Heart left ventricle (tissue), 16 donors: ENCODE measurements at places on chromosomes 2 and 18. TPM values are rescaled to one million over a fixed set of nuclear protein-coding genes. Genes with fewer than 3 reads are reported as not detected.
A peak's percentile ranks its signal among the peaks of the same experiment; 100 is the strongest.

The SCYGR2 gene
- total RNA-seq: not detected

The GALNT13 gene
- total RNA-seq: not detected

The ADRA2B gene
- 5.2 TPM for total RNA-seq

The ANKRD30B gene
- total RNA-seq: not detected

The PLCL1 gene
- total RNA-seq: 77.3 TPM

The TBR1 gene
- not detected for total RNA-seq

The STK25 gene
- total RNA-seq: 123 TPM

The ANTXR1 gene
- total RNA-seq: 23.0 TPM

The C1GALT1C1L gene
- 0.30 TPM for total RNA-seq

The UGT1A6 gene
- total RNA-seq: not detected

The HRH4 gene
- total RNA-seq: not detected

GRCh38 chr2:201784563-201784962 lies 3.8 kb upstream of the ALS2 start:
- DNase-seq: no peak

DNA sequence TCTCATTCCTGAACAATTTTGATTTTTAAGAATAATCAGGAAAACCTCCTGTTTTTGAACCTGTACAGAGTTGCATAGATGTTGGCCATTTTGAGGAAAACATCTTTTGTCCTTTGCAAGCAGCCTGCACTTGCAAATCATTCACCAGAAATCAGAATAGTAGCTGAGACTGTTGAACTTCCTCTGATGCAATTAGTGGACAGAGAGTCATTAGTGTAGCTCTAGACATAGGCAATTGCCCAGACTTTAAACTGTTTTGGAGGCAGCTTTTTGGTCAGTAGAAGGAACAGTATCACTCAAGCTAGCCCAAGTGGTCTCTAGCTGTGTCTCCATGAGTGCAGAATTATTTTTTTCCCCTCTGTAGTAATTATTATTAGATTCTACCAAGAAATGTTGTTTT lies 326.1 kb downstream of the PIK3C3 start:
- DNase-seq: no peak

DNA sequence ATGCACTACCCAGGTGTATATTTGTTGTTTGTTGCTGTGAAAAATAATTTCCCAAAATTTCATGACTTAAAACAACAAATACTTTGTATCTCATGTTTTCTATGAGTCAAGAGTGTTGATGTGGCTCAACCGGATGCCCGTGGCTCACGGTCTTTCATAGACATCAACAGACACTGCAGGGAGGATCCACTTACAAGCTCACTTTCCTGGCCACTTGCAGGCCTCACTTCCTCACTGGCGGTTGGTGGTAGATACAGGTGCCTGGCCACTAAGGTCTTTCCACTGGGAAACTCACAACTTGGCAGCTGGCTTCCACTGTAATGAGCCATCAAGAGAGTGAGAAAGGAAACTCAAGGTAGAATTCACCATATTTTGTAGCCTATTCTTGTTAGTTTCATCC lies 662.9 kb downstream of the IRS1 start:
- DNase-seq: no peak

DNA sequence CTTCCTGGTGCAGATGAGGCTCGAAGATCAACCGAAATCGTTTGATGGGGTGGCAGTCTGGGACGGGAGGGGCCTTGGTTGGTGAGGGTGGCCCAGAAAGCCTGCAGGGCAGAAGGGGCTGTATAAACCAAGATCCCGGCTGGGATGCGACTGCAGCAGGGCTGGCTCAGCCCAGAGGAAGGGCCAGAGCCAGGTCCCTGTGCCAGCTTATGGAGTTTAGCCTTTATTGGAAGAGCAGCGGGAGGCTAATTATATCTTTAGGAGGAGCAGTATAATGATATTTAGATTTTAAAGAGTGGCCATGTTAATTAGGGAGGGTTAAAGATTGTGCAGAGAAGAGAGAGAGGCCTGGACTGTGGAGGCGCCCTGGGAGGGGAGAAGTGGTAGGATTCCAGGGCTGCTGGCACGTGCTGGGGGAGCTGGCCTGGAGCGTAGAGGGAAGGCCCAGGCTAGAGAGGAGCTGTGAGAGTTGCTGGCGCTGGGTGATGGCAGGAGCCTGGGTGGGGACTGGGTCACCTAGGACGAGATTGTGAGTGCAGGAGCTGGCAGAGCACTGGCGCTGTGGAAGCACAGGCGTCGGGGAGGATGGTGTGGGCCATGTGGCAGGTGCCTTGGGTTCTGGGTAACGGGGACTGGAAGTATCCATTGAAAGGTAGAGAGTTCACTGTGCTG lies 25.1 kb downstream of the TRAF3IP1 start:
- no peak for DNase-seq

DNA sequence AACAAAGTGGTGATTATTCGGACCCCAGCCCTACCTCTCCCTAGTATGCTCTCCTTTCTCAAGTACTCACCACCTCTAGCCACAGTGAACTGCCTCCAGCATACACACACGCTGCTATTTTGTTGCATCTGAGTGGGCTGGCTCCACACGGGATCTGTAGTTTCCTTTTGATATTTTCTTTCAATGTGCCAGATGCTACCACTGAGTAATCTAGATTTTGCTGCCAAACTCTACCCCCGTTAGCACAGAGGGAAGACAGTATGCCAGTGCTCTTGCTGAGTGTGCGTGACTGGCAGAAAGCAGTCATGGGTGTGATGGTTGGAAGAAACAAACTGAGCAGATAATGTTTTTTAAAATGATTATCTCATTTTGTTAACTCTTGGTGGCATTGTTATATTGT lies 11.6 kb downstream of the CFLAR start:
- DNase-seq: peak; percentile 44

DNA sequence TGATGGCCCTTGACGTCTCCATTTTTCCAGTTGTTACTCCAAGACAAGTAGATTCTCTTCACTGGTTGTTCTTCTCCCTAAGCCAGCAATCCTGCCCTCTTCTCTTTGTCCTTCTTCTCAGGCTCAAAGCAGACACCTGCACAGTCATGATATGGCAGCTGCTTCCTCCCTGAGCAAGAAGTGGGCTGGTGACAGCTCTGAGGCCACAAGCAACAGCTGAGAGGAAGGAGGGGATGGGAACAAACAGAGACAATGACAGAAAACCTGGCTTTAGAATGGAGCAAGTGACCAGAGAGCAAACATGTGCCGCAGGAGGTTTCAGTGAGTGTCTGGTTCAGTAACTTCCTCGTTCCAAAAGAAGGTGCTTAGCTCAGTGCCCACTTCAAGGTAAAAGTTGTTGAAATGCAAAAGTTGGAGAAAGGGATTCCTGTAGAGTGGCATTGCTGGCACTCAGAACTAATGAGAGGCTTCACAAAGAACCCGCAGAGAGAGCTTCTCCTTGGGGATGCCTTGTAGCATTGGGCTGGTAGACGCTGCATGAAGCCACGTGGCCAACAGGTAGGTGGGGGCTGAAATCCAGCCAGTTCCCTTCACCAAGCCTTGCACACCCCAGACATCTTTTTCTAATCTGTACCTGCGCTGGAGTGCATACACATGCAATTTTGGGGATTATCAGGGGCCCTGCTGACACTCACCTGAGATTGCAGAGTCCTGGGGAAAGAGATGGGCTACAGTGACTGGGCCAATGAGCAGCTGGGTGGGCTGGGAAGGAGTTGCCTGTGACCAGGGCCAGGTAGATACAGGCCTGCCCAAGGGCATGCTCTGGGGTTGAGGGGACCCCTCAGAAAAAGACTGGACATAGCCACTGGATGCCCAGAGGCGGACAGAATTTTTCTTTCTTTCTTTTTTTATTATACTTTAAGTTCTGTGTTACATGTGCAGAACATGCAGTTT lies 153.3 kb upstream of the RAB12 start:
- no peak for DNase-seq

DNA sequence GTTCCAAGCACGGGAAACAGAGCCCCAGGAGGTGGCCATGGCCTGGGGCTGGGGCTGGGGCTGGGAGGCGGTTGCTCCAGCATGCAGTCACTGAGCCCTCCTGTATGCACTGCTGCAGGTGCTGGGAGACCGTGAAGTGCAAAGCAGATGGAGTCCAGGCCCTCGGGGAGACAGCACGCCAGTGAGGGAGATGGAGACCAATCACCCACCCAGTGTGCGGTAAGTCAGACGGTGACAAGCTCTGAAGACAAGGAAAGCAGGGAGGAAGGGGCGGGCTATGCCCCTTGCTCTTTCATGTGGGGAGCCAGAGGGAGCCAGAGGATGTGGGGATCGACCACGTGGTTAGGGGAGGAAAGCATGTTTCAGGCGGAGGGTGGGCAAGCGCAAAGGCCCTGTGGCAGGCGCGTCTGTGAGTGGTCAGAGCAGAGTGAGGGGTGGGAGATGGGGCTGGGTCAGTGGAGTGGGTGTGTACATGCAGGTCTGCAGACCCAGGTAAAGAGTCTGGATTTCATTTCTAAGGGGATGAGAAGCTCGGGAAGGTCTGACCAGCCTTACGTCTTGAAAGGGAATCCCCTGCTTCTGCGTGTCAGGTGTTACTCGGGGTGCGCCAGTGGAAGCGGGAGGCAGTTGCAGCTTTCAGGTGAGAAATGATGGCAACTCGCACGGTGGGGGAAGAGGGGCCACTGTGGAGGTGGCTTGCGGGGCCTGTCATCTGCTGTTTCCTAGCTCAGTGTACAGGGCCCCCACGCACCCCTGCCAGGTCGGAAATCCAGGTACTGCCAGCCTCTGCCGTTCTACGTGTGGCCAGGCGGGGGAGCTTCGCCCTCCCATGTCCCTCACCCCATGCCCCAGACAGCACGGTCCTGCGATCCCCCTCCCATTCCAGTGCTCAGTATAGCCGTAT lies 19.4 kb downstream of the RRM2 start:
- no peak for DNase-seq

GRCh38 chr2:148926291-148926961 lies 51.4 kb downstream of the KIF5C start:
- peak; percentile 22 for DNase-seq

DNA sequence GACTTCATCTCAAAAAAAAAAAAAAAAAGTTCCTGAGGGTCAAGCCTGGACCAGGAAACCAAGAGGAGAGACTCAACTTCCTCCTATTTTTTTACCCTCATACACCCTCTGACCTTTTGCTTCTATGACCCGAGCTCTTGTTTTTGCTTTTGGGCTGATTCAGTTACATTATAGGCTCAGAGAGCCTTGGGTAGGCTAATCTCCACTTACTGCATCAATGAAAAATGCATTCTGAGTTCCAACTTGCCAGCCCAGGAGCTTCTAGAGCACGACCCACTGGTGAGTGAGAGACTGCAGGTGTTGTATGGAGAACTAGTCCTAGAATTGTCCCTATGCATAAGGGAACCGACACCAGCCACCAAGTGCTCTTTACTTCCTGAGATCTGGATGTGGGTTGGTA lies 91.1 kb downstream of the CABLES1 start:
- no peak for DNase-seq

DNA sequence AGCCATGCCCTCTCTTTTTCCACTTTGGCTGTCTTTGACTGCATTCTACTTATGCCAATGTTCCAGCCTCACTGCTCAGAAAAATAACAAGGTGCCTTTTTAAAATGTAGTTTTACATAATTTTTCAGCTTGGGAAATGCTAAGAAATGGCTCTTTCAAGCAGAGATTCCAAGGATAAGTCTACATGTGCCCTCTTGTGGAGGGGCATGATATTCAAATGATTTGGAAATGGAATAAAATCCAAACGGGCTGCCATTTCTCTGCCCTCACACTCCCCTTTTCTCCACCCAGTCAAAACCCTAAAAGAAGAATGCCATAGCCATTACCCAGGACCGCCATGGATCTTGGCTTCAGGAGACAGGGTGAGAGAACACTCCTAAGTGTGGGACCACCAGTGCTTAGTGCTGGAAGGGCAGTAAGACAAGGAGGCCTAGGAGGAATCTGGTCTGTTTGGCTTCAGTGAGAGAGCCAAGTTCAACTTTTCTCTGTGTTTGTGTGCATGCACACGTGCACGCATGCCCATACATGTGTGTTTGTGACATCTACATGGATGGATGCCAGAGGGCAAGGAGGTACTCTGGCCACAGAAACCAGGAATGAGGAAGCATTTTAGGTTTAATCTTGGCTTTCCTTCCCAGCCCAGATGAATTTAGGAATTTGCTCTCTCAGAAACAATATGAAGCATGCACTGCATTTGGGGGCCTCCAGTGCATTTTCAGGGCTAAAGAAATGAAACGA lies 174.0 kb upstream of the SLC14A2 start:
- DNase-seq: no peak

DNA sequence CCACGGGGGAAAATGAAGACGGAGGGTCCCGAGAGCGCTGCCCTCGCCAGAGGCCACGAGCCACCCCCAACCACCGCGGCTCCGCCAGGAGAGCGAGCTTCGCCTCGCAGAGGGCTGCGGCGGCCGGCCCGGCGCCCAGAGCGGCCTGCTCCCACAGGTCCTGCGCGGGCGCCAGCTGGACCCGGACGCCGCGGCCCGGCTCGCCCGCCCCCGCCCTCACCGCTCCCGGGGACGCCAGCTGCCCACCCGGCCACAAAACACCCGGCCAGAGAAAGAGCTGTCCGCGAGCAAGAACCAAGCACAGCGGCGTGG lies 709 bp downstream of the PTPN2 start:
- DNase-seq: no peak
